Activated naive CD4-positive, alpha-beta T cell treated with anti-CD3 and anti-CD28 coated beads, Interleukin-2, amount 50 U/mL, for 72 hours (primary cell): ENCODE measurements at places on chromosomes 5 and 9. TPM values are rescaled to one million over a fixed set of nuclear protein-coding genes. Genes with fewer than 3 reads are reported as not detected.

HOMER1 gene
- total RNA-seq: 2.0 TPM

CCL27 gene
- total RNA-seq: not detected

STARD4 gene
- total RNA-seq: 108 TPM

PRRX2 gene
- 1.7 TPM for total RNA-seq

ANXA1 gene
- total RNA-seq: 63.1 TPM

BRINP1 gene
- not detected for total RNA-seq

GAPVD1 gene
- total RNA-seq: 67.7 TPM

SUSD3 gene
- 81.9 TPM for total RNA-seq

KIF12 gene
- total RNA-seq: not detected

C9 gene
- total RNA-seq: not detected
